ENCODE measurements at places on chromosomes 16 and 17. TPM values are rescaled to one million over a fixed set of nuclear protein-coding genes. Genes with fewer than 3 reads are reported as not detected.
A peak's percentile ranks its signal among the peaks of the same experiment; 100 is the strongest.

Gene DOC2B
- total RNA-seq: 35.1 TPM

Gene DNAI2
- not detected for total RNA-seq

Gene KRT32
- not detected for total RNA-seq

Gene IRX6
- total RNA-seq: under 0.01 TPM

Gene INTS2
- 26.5 TPM for total RNA-seq

Gene HOXB8
- not detected for total RNA-seq

GRCh38 chr17:68840073-68840472, 115.1 kb downstream of the ABCA8 start:
- DNase-seq: no peak

DNA sequence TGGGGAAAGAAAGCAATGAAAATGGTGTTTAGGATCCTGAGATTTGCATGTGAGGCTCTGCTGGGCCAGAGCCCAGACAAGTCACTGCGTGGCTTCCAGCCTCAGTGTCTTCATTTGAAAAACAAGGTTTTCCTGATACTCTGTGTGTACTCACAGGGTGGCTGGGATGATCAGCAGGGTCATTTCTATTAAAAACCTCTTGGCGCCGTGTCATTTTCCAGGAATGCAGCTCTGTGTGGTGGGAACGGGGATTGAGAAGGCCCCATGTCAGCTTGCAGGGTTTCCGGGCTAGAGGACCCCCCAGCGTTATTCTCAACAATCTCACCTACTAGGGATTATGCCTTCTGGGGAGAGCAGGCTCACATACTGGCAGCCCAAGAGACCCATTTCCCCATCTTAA, 73.5 kb downstream of the FOXL1 start:
- no peak for DNase-seq

DNA sequence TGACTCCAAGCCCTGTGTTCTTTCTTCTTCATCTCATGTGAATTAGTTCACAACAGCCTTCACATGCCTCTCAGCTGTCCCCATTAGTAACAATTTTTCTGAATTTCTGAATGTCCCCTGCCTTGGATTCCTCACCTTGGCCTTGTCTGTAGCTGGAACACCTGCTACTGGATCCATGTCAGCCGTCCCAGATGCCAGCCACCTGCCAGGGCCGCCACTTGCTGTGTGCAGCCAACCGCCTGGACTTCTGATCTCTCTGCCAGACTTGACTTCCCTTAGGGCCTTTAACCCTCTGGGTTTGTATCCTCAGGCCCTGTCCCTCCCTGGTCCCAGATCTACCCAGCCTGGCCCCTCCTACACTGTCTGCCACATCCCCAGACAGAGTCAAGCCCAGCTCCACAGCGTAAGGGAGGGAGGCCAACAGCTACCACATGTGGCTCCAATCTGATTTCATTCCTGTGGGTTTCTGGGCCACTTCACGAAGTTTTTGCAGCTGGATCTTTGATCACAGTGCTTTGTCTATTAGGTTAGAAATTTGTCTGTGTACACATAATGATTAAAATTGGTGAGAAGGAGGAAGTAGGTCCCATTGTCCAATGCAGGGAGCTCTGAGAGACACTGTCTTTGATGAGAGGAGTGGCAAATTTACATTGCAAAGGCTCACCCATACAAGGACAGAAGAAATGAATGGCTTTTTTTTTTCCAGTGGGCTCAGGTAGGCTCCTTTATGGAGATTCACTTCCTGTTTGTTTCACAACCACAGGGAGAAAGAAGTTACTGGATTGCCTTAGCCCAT, 15.3 kb downstream of the MPP2 start:
- DNase-seq: no peak

DNA sequence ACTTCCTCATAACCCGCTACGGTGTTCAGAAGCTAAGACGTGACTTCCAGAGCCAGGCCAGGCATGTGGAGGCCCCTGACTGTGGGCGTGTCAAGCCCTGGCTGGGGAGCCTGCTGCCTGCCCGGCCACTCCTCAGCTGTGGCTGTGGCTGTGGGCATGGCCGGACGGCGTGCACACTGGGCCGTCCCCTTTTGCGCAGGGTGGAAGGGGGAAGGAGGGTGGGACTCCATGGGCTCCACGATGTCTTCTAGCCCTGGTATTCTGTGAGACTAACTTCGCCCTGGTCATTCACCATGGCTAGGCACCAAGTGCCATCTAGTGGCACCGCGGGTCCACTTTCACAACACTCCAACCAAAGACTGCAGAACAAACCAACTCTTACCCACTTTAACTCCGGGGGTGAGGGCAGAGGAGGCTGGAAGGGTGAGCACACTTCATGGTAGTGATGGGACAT, 67.9 kb downstream of the N4BP1 start:
- peak; percentile 73 for DNase-seq

- DNase-seq: no peak
These were observed 9.3 kb downstream of the JUP start for GRCh38 chr17:41777157-41777573.

DNA sequence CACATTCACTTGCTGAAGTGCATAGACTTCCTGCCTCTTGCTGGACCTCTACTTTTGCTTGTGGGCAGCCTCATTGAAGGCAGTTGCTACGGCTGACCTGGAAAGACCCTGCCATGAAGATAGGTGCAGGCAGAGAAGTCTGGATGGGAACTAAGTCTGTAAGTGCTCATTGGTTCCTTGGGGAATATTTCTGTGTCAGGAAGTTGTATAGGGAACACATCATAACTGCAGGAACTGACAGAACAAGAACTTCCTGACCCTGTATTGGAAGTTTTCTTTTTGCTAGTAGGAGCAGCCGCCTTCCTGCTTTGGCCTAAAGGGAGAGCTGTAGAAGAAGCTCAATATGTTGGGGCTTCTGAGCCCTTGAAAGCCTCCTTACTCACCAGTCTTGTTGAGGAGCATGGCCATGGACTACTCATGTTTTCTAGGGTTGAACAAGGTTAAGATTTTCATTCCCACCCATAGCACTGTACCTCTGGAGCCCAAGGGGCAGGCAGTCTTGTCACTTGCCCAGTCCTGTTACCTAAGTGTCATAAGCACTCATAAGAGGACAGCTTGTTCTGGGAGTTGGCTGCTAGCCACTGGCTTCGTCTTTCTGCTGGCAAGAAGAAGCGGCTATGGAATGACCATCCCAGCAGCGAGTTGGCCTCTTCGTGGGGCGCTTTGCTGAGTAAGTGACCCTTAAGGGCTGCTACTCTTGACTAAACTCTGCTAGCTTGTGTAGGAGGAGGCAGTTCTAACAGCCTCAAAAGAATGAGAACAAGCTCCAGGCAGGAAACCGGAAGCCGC, 7.2 kb downstream of the UBFD1 start:
- no peak for DNase-seq

- no peak for DNase-seq
These were observed 529.4 kb downstream of the RBFOX1 start for GRCh38 chr16:7861891-7862582.

DNA sequence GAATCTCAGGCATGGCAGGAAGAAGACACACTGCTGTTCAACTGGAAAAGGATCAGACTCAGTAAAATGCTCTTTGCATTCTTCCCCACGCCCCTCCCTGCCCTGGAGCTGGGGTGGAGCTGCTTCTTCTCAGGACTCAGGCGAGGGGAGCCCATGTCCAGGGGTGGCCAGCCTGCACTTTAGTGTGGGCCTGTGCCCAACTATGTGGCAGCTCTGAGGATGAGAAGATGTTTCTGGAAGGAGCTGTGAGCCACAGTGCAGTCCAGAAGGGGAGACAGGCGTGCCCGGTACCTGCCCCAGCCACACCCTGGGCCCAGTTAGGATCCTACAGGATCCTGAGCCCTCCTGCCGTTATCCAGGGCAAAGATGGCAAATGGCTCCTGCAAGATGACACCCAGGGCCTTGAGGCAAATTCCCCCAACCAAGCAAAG, 120.3 kb downstream of the ANKRD11 start:
- DNase-seq: no peak

GRCh38 chr16:2953706-2954627, 10.1 kb upstream of the KREMEN2 start:
- DNase-seq: no peak

DNA sequence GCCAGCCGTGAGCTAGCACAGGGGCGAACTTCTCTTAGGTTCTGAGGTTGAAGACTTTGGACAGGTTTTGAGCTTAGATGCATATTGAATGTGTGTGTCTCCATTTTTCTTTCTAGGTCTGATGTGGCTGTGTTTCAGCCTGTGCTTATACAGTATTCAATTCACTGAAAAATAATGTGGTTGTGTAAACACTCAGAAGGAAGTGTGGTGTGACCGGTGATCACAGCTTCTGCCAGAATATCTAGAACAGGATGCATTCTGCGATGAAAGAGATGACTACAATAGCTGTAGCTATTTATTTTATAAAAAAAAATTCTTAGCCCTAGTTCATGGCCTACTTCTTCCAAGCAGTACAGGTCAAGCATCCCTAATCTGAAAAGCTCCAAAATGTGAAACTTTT, 64.4 kb downstream of the MAP2K6 start:
- DNase-seq: no peak

DNA sequence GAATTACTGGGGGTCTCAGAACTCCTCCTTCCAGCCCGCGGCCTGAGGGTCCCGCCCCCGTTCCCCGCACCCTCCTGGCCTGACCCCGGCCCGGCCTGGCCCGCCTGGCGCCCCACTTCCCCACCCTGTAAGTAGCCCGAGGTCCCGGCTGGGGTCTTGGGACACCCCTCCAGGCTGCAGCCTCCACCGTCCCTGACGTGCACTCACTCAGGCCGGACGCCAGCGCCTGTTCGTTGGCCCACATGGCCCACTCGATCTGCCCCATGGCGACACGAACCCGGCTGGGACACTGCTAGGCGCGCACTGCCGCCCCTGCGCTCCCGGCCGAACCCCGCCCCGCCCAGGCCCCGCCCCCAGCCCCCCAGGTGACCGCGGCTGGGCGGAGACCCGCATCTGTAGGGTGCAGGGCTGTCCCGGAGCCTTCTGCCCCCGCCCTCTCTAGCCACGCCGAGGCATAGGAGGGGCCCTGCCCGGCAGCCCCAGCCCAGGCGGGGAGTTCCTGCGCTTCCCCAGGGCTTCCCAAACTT, at the start of gene CYBA:
TSS of gene CYBA (minus strand) at position 305 of the 527 bp plus-strand sequence. CDS start at position 265, 40 bp downstream.
- DNase-seq: peak; percentile 77

DNA sequence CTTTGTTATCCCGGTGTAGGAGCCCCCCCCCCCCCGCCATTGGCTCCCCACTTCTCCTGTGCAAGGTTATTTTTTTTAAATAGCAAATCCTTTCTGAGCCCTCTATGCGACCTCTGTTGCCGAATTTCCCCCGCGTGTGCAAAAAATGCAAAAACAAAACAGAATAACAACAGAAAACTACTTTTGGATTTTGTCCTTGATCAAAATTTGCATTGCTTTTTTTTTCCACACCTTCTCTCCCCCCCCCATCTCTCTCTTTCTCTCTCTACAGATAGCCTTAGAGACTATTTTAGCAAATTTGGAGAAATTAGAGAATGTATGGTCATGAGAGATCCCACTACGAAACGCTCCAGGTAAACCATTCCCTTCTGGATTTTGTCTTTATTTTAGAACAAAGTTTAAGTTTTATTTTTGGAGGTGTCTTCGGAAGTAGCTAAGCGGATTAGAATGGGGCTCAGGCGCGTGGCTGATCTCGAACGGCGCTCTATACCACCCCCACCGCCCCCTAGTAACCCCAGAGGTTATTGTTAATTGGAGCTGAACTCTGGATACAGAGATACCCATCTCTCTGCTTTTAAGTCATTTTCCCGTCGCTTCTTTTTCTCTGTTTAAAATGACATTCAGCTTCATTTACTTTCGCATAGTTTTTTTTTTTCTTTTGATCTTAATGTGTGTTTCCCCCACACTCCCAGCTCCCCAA, 1.0 kb downstream of the MSI2 start:
- DNase-seq: no peak

DNA sequence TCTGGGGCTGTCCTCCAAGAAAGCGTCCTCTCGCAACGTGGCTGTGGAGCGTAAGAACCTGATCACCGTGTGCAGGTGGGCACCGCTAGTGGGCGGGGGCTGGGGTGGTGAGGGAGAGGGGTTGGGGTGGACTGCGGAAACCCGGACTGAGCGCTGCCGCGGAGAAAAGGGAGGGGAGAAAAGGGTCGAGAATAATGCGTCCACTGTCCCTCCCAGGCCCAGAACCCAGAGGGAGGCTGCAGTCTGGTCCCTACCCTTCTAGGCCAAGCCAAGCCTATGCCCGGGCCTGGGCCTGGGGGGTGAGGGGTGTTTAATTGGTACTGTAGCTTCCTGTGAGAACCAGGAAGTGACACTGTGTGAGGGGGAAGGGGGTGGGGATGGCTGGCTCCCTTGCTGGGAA, 464 bp downstream of the RUNDC3A start:
- no peak for DNase-seq

DNA sequence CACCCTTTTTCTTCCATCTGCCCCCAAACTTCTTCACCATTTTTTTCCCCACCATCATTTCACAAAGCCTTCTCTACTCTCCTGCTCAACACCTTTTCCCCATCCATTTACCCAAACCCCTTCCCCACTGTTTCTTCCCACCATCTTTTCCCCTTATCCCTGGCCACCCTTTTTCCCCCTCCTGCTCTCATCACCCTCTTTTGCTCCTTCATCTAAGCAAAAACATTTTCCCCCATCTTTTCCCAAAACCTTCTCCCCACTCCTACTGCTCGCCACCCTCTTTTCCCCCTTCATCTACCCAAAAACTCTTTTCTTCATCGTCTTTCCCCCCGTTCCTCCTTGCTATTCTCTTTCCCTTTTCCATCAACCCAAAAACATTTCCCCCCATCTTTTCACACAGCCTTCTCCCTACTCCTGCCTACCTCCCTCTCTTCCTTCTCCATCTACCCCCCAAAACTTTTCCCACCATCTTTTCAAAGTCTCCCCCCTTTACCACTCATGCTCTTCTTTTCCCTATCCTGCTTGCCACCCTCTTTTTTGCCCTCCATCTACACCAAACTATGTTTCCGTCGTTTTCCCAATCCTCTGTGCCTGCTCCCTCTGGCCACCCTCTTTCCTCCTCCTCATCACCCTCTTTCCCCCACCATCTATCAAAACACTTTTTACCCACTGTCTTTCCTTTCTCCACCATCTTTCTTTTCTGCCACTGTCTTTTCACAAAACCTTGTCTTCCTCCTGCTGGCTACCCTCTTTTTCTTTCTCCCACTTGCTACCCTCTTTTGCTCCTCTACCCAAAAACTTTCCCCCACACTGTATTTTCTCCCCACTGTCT, 205.8 kb upstream of the WSB1 start:
- DNase-seq: no peak

DNA sequence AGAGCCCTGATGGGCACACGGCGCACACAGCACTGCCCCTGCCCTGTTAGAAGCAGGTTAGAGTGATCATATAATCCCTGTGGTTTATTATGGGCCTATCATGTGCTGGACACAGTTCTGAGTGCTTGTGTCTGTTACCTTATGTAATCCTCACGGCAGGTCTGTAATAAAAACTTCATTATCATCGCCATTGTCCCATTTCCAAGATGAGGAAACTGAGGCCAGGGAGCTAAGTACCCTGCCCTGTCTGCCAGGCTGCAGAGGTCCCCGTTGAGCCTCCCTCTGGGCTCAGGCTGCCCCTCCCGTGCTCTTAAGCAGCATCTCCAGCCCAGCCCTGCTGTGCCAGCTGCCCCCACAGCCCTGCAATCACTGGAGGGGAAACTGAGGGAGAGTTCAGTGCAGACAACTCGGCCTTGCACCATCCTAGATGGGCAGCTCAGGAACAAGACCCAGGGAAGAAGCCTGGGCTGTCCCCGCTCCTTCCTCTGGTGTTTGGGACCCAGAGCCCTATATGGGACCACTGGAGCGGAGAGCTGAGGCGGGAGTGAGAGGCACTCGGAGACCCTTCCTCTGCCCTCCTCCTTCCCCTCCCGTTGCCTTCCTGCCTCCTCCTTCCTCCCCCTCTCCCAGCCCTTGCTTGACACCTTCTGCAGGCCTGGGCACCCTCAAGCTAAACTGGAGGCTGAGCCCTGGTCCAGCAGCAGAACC, 42.0 kb downstream of the WNT3 start:
- peak; percentile 2 for DNase-seq

- DNase-seq: no peak
These were observed 353.7 kb downstream of the SHISA9 start for GRCh38 chr16:13254998-13255614.

- DNase-seq: peak; percentile 74
These were observed 25.1 kb downstream of the MINK1 start for GRCh38 chr17:4858068-4858881.
